ENCODE measurements at places on chromosomes 12 and 14.

DNA sequence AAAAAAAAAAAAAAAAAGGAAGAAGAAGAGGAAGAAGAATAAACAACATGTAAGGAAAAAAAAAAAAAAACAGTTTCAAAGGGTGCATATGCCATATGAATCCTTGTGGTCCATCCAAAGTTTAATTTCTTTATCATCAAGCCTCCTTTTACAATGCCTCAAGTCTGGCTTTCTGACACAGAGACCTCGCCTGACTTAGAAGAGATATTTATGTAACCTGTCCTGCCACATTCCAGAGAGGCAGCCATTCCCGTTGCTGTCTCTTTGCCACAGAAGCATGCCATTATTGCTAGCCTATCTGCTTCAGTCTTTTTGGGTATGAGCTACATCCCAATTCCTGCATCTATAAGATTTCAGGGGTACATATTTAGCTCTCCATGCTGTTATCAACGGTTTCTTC is 596.7 kb upstream of the ATP2B1 start:
- no peak for DNase-seq

DNA sequence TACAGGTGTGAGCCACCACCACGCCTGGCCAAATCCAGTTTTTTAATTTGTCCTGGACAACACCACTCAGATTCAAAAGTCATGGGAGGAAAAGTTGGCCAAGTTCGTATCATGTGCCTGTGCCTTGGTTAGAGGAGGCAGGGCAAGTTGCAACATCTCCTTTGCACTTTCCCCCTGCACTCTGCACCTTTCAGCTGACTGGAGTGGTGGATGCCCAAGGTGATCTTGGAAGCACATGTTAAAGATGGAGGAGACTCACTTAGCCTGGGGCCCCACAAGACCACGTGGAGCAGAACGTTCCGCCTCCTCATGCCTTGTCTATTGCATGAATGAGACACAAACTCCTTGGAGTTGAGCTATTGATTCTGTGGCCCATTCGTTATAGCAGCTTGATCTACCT is 82.1 kb upstream of the FZD10 start:
- no peak for DNase-seq

- DNase-seq = no peak
These were observed 175.9 kb downstream of the PIWIL1 start for GRCh38 chr12:130513556-130513955.

- DNase-seq = no peak
These were observed 17.5 kb downstream of the KCNH5 start for GRCh38 chr14:63027719-63028118.

DNA sequence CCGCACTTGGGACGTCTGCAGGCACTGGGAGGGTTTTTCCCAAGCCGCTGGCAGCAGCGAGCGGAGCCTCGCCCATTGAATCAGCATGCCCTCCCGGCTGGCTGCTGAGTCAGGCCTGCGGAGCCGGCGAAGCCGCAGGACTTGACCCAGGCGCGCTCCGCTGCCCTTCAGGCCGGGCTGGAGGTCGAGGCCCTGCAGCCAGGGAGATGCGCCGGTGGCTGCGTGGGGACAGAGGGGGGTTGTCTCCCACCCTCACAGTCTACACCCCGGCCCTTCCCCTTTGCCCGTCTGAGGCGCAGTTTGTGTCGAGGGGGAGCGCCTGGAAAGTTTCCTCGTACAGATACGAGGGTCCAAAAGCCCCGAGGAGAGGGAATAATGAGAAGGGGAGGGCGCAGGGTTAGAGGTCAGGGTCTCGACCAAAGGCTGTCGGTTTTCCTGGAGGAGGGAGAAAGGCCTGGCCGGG is 759 bp upstream of the KLC1 start:
- no peak for DNase-seq

DNA sequence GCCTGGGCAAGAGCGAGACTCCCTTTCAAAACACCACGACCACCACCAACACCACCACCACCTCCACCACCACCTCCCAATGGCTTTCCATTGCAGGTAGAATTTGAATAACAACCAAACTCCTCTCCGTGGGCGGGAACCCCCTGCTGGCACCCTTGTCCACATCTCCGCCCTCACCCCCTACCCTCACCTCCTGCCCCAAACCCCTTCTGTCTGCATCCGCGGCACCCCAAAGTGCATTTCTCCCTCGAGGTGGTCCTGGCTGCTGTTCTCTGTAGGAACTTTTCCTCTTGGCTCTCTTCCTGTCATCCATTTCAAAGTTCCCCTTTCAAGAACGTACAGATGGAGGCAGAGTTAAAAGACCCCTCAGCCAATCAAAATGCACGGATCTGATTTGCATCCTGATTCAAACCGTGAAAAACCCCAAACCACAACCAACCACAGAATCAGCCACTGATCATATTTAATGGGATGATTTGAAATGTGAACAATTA is 3.8 kb downstream of the SDSL start:
- no peak for DNase-seq

GRCh38 chr12:6764011-6764828 is 1.9 kb upstream of the PTMS start:
- DNase-seq = peak; percentile 90

GRCh38 chr14:89175881-89176799 is 240.9 kb downstream of the FOXN3 start:
- DNase-seq = no peak

DNA sequence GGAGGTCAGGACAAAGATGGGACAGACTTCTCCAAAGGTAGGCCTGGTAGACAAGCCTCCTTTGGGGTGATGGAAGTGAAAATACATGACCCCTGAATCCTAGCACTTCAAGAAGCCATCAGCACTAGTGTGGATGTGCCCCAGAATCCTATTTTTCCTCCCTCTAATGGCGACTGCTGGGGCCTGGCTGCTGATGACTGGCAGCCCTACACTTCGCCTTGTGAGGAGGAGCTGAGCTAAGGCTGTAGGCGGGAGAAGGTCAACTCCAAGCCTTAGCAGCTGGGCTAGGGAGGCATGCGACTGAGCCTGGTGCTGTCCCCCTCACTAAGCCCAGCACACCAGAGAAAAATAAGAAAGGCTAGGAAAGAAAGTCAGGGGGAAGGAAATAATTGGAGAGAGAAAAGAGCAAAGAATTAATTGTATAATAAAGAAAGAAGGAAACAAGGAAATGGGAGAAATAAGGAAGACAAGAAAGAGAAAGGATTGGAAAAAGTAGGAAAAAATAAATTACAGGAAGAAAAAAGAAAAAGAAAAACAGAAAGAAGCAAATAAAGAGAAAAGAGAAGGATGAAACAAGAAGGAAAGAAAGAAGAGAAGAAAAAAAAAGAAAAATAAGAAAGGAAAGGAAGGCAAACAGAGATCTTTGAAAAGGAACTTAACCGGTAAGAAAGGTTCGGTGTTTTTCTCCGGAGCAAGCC is 4.7 kb upstream of the HOXC10 start:
- no peak for DNase-seq

GRCh38 chr12:75479963-75480461 is 543 bp upstream of the GLIPR1 start:
- DNase-seq = no peak

DNA sequence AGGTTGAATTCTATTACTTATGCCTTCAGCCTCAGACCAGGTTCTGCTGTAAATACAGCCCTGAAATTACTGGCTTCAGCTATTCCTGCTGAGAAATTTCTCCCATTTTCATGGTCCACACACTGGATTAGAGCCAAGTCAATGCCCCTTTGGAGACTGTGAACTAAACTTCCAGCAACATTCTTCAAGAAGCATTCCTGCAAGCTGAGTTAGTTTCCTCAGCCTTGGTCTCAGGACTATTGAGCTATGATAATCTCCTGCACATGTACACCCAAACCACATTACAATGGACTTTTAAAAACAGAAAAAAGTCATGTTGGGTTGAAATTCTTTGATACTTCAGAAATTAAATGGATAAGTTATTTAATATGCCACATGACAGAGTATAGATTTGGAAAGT is 58.0 kb upstream of the AVPR1A start:
- no peak for DNase-seq

DNA sequence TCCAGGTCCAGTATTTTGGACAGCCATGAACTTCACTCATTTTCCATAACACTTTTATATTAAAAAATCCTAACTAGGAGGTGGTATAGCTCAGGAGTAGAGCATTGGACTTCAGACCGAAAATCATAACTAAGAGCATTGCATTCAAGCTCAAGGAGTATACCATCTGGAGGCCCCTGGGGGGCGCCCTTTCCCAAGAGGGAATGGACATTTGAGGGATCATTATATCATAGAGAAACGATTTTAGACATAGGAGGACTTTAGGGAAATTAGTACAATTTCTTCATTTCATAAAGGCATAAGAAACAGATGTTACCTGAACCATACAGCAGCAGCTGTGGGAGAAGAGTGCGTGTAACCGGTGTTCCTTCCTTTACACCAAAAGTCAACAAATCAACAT is 5.2 kb upstream of the ATG14 start:
- no peak for DNase-seq

GRCh38 chr14:39372656-39373055 is 59.6 kb downstream of the FBXO33 start:
- DNase-seq = no peak

DNA sequence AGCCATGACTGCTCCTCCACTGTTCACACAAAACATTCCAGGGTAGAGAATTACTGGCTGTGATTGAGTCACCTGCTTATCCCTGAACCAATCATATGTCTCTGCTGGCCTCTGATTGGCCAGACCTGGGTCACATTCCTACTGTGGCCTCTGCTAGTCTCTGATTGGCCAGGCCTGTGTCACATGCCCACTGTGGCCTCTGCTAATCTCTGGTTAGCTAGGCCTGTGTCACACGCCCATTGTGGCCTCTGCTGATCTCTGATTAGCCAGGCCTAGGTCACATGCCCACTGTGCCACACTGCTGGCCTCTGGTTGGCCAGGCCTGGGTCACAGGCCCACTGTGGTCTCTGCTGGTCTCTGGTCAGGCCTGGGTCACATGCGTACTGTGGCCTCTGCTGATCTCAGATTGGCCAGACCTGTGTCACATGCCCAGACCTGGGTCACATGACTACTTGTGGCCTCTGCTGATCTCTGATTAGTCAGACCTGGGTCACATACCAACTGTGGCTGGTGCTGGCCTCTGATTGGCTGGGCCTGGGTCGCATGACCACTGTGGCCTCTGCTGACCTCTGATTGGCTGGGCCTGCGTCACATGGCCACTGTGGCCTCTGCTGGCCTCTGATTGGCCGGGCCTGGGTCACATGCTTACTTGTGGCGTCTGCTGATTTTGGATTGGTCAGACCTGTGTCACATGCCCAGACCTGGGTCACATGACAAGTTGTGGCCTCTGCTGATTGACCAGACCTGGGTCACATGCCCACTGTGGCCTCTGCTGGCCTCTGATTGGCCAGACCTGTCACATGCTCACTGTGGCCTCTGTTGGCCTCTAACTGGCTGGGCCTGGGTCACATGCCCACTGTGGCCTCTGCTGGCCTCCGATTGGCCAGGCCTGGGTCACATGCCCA is 251.6 kb downstream of the SLC15A4 start:
- DNase-seq = no peak

DNA sequence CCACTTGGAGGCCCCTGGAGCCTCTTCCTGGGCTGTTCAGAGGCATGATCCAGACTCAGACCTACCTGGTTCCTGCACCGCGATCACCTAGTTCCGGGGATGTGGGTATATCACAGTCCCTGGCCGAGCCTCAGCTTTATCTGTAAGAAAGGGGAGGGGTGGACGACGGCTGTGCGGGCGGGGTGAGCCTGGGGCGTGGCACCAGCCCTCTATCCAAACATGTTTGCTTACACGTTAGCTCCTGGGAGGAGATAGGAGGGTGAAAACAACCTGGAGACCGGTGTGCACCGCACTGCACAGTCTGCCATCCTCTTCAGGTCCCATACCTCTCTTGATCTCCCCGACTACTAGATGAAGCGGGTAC is 1.2 kb downstream of the ANKRD9 start:
- DNase-seq = no peak

GRCh38 chr12:116561181-116561821 is 2.1 kb downstream of the MAP1LC3B2 start:
- no peak for DNase-seq

GRCh38 chr12:24909667-24910066 is 39.2 kb downstream of the BCAT1 start:
- no peak for DNase-seq

Data from D341Med (cell line).